ENCODE measurements at places on chromosomes 4 and X.

- no peak for DNase-seq
Observed at GRCh38 chr4:45072981-45073380, 346.6 kb upstream of the GNPDA2 start.

- DNase-seq: no peak
Observed at GRCh38 chr4:159395693-159396092, 292.8 kb downstream of the RAPGEF2 start.

- DNase-seq: peak; percentile 69
Observed at GRCh38 chrX:75273483-75273882, 402 bp upstream of the UPRT start.

- DNase-seq: no peak
Observed at GRCh38 chr4:100582146-100582545, 64.3 kb upstream of the EMCN start.

GRCh38 chr4:24603343-24603742 lies 19.0 kb upstream of the DHX15 start:
- DNase-seq: no peak

GRCh38 chr4:138297743-138298405 lies 55.7 kb upstream of the SLC7A11 start:
- no peak for DNase-seq

DNA sequence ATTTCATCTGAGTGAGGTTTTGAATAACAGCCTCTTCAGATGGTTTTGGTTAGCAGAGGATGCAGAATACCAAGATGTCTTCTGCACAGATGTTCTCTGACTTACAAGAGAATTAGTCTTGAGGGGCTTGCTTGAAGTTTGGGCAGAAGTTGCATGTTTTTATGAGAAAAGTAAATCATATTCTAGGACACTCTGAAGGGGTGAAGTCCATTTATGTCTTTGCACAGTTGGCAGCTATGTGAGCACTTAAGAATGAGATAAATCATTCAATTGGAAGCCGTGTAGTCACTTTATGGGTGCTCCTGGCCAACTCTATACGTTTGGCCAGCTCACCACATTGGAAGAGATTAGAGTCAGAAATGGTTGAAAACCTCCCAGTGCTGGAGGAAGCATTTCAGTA lies 252.7 kb upstream of the KCNIP4 start:
- DNase-seq: no peak

GRCh38 chr4:66169341-66169740 lies 499.1 kb upstream of the EPHA5 start:
- no peak for DNase-seq

DNA sequence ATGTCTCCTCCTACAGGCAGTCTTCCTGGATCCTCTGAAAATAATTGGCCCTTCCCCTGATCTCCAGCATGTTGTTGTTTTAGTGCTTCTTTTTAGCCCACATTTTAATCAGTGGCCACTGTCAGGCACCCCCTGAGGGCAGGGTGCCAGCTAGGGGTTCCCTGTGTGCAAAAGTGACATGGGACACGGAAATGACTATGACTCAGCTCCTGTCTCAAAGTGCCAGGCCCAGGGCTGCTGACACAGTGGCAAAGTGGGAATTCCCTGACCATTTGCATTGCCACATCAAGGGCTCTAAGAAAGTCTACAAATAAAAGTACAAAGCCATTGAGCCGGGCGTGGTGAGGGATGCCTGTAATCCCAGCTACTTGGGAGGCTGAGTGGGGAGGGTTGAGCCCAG lies 24.8 kb downstream of the HMX1 start:
- no peak for DNase-seq

All from hematopoietic multipotent progenitor cell treated with erythropoietin and hydrocortisone succinate and interleukin-3 and kit ligand, for 6 days (in vitro differentiated cells).